ENCODE measurements at places on chromosomes 13 and 19. TPM values are rescaled to one million over a fixed set of nuclear protein-coding genes. Genes with fewer than 3 reads are reported as not detected.

Gene CIRBP
- total RNA-seq = 674 TPM

Gene CRLF1
- total RNA-seq = 6.3 TPM

Gene CYP2A6
- total RNA-seq = 0.11 TPM

Gene APC2
- 1.00 TPM for total RNA-seq

DNA sequence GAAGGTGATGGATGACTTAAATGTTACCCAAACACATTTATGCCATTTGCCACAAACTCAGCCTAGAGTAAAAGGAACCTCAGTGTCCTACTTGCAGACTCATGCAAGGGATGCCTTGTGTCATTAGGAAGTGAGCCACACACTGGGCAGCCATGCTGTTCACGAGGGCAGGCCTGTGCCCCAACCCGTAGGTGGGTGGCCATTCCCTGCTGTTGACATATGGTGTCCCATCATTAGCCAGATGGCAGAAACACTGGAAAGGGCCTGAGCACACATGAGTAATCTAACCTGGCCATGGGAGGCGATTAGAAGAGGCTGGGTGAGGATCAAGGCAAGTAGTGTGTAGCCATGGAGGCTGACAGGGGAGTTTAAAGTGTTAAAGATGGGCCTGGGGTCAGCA lies 9.7 kb upstream of the LRCH1 start:
- no peak for DNase-seq

Gene FCAR
- total RNA-seq = 0.71 TPM

- no peak for DNase-seq
Measured at GRCh38 chr13:85406269-85406975, 392.8 kb downstream of the SLITRK6 start.

GRCh38 chr13:32911506-32911905 lies 104.7 kb upstream of the KL start:
- peak; percentile 15 for DNase-seq

Gene SLC7A10
- not detected for total RNA-seq

Gene MIA
- total RNA-seq = not detected

DNA sequence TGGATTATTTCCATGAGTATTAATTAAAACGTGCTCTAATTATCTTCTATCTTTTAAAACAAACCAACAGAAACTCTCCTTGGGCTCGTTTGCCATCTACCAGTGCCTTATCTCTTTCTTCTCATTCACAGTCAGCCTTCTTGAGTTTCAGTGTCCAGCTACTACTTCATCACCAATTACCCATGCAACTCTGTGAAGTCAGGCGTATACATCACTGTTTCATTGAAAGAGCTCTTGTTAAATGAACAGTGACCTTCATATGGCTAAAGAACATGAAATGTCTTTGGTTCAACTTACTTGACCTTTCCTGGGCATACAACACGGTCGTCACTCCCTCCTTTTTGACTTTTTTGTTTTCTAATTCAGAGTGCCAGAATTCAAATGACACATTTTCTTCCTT lies 5.2 kb upstream of the IFT88 start:
- DNase-seq = no peak

Gene RRAS
- 50.9 TPM for total RNA-seq

- DNase-seq = no peak
Measured at GRCh38 chr19:13078381-13078780, 24.3 kb downstream of the LYL1 start.

DNA sequence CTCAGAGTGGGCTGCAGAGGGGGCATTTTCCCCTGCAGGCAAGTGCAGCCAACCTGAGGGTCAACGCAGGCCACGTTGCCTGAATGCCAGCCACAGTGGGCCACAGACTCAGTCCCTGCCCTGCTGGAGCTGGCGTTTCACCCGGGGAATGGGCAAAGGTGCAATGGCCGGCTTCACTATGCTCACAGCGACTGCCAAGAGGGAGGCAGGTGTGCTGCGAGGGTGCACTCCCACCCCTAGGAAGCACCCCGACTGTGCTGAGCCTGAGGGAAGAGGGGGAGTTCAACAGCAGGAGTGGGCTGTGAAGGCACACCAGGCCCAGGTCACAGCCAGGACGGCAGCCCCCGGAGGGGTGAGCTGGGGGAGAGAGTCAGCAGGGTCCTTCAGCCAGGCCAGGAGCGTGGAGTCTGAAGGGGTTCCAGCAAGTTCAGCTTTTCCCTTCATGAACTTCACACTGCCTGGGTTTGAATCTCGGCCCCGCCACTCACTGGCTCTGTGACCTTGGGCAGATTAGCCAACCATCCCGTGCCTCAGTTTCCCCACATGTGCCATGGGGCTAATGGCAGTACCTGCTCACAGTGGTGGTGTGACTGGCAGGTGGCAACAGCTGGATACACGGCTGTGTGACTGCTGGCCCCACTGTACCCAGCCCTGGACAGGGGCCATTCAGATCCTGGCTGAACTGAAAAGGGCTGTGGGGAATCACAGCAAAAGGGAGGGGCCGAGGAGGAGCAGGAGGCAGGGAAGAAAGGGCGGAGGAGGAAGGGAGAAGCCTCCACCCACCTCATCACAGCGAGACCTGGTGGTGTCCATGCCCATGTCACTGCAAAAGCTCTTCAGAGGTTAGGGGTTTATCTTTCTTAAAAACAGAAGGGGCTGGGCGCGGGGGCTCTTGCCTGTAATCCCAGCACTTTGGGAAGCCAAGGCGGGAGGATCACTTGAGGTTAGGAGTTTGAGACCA lies 7.6 kb downstream of the TRAPPC6A start:
- DNase-seq = no peak

DNA sequence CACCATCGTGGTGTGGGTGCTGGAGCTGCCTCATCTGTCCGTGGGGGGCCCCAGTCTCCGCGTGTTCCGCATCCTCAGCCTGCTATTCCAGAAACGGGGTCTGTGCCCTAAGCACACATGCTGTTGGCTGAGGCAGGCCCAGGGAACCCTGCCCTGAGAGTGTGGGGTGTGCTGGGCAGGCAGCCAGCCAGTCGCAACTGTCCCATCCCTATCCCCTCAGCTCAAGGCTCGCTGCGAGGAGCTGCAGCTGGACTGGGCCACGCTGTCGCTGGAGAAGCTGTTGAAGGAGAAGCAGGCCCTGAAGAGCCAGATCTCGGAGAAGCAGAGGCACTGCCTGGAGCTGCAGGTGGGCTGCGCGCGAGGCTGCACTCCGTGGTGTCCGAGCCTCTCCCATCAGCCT lies 21.9 kb downstream of the PLEKHJ1 start:
- no peak for DNase-seq

DNA sequence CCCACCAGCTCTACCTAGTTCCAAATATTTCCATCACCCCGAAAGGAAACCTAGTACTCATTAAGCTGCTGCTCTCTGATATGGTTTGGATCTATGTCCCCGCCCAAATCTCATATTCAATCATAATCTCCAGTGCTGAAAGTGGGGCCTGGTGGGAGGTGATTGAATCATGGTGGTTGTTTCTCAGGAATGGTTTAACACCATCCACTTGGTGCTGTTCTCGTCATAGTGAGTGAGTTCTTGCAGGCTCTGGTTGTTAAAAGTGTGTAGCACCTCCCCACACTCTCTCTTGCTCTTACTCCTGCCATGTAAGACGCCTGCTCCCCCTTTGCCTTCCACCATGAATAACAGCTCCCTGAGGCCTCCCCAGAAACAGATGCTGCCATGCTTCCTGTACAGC lies 43.4 kb upstream of the MED4 start:
- DNase-seq = no peak

DNA sequence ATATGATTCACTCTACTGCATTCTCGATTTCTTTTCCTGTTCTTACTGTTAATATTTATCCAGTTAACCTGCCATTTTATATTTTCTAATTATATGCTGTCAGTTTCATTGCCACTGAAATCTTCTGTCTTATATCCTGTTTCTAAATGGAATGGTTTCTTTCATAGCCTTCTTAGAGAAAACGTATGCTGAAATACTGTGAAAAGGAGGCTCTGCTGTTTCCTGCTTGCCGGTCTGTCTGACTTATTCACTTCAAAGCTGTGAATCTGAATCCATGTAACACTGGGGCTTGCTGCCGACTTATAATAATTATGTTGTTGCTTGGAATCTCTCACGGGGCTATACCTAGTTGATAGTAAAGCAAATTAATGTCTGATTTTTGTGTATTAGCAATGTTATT lies 80.0 kb downstream of the GPR12 start:
- no peak for DNase-seq

Gene TNFSF11
- not detected for total RNA-seq

DNA sequence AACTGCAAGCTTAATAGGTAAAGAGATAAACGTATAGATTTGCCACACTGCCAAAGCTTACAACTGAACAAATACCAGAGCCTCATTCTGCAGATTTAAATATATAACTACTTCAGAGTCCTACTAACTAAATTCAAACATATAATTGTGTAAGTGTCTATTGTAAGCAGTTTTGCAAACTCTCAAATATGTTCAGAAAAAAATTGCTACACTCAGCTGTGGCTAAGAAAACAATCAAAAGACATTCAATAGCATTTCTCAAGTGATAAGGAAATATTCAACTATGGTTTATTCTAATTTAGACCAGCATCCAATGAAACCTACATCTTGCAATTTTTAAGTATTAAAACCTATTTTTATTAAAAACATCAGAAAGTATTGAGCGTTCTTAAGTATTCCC lies 202.4 kb downstream of the KCTD12 start:
- no peak for DNase-seq

DNA sequence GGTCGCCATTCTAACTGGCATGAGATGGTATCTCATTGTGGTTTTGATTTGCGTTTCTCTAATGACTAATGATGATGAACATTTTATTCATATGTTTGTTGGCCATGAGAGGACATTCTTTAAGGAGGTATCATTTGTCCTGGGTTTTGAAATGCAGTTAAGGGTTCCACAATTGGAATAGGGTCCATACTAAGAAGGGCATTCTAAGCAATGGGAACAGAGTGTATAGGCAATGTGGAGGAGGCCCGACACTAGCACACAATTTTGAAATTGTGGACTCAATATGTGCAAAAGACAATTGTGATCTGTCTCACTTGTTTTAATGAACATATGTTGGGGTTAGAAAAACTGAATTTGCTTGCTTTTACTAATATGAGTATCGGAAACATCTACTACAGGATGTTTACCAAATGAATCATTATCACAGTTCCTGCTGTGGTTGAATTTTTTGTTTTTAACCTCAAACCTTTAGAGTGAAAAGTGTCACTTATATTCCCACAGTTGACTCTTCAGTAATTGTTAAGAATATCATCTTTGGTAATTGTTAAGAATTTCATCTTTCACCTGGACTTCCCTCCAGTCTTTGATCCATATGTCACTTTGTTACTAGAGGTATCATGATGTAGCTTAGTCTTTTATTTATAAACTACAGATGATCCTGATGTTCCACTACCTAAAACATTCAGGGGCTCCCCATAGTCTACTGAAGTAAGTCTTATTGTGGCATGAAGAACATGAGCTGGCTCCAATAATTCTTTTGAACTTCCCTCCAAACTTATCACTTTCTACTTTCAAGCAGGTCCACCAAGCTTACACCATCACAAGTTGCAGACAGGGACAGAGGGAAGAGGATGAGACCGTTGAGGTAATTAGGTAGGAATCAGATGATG lies 109.7 kb upstream of the KLF12 start:
- no peak for DNase-seq

DNA sequence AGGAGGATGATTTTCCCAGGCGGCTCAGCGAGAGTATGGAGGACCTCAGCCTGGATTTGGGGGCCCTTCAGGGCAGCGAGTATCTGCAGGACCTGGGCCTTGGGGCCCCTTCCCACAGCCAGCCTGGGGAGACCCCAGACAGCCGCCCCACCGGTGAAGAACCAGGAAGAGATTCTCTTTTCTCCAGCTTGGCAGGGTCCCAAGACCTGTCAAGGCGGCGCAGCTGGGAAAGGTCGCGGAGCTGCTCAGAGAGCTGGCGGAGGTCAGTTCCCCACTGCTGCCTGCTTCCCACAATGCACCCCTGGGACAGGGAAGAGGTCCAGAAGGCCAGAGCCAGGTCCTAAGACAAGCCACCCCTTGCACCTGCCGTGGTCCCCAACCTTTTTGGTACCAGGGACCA lies 24.1 kb downstream of the ARHGEF18 start:
- DNase-seq = no peak

- no peak for DNase-seq
Measured at GRCh38 chr19:30171795-30172612, 200.2 kb upstream of the ZNF536 start.

GRCh38 chr13:101473458-101473857 lies 21.0 kb downstream of the ITGBL1 start:
- DNase-seq = no peak

Gene SLC25A42
- total RNA-seq = 10.1 TPM

Gene MISP3
- 2.4 TPM for total RNA-seq

Gene FBXO17
- total RNA-seq = 4.6 TPM

DNA sequence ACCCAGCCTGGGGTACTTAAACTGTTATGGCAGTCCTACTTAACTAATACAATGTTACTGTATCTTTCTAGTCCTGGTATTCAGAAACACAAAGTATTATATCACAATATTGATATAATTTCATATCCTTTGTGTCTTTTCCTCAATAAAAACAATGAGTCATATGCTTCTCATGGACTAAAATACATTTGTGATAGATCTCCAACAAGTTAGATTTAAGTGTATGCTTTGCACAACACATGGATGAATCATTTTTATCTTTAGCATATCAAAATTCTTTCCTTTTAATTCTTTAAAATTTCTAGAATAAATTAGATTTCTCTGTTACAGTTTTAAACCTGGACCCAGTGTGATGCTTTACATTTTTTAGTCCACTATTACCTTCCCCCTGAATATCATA lies 1357.8 kb upstream of the ATXN8OS start:
- DNase-seq = no peak

Gene NR1H2
- 96.9 TPM for total RNA-seq

Gene ZIC5
- not detected for total RNA-seq

DNA sequence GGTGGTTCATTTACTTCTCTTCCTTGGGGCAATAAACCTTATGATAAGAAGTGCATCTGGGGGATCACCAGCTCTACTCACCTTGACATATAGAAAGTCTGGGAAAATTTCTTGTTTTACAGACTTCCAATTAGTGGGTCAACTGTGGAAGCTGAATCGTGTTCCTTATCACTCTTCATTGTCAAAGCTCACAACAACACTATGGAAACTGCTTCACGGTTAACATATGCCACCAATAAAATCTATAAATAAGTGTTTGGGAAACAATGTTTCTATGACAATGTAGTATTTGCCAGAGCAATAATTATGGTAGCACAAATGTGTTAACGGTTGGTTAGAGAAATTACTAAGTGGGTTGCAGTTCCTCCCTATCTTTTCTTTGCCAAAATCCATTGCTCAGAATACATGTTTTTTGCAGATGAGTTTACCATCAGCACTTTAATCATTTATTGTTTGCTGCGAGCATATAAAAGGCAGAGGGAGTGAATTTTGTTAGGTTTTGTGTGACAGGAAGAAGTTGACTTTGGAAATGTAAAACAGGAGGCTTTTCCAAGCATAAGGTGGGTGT lies 321.8 kb downstream of the RFC3 start:
- no peak for DNase-seq

Measured in adrenal gland (tissue), 19 donors.